ENCODE measurements at places on chromosomes 5 and 9.

GRCh38 chr9:88829276-88829675 lies 162.0 kb upstream of the S1PR3 start:
- no peak for DNase-seq

DNA sequence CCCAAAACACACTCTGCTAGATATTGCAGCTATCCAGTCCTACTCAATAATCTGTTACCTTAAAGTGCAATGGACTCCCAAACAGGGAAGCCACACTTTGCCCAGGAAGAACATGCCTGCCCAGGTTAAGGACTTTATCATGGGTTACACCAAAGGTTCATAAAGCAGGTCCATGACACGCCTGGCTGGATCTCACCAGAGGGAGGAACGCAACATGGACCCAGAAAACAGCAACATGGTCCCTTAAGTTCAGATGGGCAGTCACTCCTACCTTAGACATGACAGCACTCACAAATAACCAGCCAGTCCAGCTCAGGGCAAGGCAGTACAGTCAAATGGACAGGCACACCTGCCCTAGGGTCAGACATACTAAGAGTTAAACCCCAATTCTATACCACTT lies 3.8 kb downstream of the P4HA2 start:
- DNase-seq: no peak

GRCh38 chr5:124661317-124662141 lies 84.9 kb downstream of the ZNF608 start:
- peak; percentile 57 for DNase-seq

DNA sequence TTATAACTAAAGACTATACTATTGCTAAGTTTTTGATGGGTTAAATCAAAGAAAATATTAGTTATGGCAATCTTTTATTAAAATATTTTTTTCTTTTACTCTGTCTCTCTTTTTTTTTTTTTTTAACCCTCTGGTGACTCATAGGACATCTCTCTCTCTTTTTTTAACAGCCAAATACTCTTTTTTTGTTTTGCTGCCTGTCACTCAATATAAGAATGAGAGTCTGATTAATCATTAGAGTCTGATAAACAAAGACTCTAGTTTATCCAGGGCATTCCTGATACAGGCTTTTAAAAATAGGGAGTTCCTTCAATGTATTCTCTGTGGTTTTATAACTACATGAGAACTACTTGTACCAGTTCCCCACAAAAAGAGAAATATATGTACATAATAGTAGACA lies 77.3 kb downstream of the SLC38A9 start:
- DNase-seq: no peak

DNA sequence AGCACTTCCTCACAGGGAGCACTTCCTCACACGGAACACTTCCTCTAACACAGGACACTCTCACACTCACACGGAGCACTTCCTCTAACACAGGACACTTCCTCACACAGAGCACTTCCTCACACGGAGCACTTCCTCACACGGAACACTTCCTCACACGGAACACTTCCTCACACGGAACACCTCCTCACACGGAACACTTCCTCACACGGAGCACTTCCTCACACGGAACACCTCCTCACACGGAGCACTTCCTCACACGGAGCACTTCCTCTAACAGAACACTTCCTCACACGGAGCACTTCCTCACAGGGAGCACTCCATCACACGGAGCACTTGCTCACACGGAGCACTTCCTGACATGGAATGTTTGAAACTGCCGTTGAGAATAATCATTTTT lies 13.4 kb downstream of the POMT1 start:
- DNase-seq: no peak

DNA sequence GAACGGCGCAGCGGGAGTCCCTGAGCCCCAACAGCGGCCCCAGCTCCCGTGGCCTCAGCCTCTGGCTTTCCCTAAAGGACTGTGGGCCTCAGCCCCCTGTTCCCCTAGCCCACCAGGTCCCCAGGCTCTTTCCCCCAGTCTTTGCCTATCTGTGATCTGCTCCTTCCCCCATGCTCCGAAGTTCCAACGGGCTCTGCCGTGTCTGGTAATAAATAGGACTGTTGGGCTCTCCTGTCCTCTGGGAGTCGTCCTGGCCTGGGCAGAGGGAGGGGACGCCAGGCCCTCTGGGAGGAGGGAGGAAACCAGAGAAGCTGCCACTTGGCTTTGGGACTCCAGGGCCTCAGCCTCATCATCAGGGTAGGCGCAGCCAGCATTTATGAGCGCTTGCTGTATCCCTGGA lies 28.1 kb downstream of the ADGRD2 start:
- no peak for DNase-seq

- DNase-seq: no peak
Measured at GRCh38 chr9:112162621-112163413, 12.3 kb downstream of the SUSD1 start.

- DNase-seq: peak; percentile 9
Measured at GRCh38 chr5:169862391-169862811, 117.9 kb downstream of the INSYN2B start.

GRCh38 chr5:61886214-61886613 lies 419.8 kb upstream of the KIF2A start:
- DNase-seq: no peak

DNA sequence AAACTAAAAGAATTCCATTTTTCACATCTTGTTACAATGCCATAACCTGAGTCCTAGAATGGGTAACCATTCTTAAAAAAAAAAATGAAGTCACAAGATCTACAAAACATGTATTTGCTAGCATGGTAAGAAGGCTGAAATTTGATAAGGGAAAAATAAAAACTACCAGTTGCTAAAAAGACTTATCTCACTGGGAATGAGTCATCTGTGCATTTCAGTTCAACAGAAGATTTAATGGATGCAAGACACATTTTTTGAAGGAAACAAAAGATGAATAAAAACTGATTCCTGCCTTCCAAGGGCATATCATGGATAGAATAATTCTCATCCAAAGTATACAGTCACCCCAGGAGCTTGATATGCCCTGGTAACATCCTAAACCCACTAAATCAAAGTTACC lies 47.2 kb downstream of the SGTB start:
- no peak for DNase-seq

GRCh38 chr5:140570058-140570457 lies 5.4 kb downstream of the SLC35A4 start:
- no peak for DNase-seq

- DNase-seq: no peak
Measured at GRCh38 chr9:34375901-34376595, 650 bp downstream of the MYORG start.

DNA sequence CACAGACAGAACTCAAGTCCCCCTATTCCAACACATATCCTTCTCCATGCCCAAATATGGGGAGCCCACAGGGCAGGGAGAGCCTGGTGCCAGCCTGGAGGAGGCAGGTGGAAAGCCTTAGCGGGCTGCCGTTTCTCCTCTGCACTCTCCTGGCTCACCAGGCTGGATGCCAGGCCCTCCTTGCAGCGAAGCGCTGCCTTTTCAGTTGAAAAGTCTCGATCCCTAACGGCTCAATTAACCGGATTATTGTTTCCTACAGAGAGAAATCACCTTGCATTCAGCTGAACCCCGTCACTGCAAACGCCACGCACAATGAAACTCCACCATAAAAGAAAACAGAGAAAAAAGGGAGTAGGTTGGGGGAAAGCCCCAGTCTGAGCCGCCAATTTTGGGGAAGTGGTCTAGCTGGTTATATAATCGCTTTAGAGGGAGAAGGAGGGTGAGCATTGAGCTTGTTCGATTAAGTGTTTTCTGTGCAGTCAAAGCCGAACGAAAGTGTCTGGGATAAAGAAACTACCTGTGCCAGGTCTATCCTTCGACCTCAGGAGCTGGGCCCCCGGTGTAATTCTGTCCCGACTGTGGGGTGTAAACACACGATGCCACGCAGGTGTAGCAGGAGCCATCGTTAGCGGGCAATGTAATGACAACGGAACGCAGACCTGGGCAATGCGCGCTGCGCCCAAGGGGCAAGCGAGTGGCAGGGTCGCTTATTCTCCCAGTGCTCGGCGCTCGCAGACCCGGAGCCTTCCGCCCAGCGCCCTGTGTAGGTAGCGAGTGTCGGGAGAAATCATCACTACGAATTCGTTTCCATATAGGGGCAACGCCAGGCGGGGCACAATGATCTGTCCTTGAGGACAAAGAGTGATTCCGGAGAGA lies 3.8 kb downstream of the BARHL1 start:
- DNase-seq: no peak

- DNase-seq: no peak
Measured at GRCh38 chr9:135506327-135507103, 6.0 kb downstream of the MRPS2 start.

GRCh38 chr5:170481849-170482248 lies 22.0 kb upstream of the KCNIP1 start:
- DNase-seq: no peak

DNA sequence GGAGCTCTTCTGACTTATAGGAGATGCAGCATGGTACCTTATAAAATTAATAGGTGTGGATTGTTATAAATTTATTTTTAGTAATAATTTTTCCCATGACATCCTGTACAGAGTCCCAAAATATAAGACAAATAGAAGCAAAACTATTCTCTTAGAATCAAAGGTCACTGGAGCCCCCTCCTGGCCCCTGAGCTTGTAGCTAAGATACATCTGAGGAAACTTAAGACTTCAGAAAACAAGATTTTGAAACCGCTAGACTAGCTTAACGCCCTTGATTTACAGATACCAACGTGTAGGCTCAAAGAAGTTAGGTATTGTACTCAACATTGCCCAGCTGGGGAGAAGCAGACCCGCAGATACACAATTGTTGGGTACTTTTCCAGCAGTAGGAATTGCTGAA lies 45.7 kb upstream of the KCNN2 start:
- DNase-seq: no peak

GRCh38 chr5:15690611-15691010 lies 190.6 kb downstream of the FBXL7 start:
- peak; percentile 56 for DNase-seq

GRCh38 chr9:4799775-4800174 lies 7.0 kb downstream of the RCL1 start:
- no peak for DNase-seq

DNA sequence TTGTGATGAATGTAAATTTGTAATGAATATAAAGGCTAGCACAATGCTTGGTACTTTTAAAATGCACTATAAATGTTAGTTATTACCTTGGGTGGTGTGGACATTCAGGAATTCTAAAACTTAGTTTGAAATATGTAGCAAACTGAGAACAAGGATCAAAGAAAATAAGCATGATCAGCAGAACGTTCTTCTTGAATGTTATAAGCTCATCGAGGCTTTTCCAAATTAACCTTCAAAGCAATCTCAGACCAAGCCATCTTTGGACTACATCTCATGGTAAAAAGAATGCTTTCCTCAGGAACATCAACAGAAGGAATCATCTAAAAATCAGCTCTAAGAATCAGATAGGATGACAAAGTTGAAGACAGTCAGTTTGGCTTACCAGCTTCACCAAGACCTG lies 146.3 kb downstream of the SLIT3 start:
- DNase-seq: no peak

- peak; percentile 4 for DNase-seq
Measured at GRCh38 chr5:21236971-21237427, 1249.0 kb upstream of the CDH18 start.

- DNase-seq: no peak
Measured at GRCh38 chr5:52950686-52951085, 38.5 kb upstream of the ITGA2 start.

DNA sequence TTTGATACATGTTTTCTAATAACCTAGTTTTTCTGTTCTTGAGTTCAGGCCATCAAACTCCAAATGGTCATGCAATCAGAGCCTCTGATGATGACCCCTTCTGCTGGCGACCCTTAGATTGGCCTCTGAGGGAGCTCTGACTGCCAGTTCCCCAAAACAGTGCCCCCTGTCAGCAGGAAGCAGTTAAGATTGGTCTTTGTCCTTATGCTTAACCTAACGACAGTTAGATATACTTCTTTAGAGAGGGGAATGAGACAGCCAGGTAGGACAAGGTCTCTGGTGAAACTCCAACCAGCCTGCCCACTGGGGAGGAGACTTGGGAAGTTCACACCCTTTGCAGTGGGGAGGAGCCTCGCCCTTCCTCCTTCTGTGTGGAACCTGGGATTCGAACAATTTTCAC lies 390.4 kb upstream of the KIF2A start:
- no peak for DNase-seq

DNA sequence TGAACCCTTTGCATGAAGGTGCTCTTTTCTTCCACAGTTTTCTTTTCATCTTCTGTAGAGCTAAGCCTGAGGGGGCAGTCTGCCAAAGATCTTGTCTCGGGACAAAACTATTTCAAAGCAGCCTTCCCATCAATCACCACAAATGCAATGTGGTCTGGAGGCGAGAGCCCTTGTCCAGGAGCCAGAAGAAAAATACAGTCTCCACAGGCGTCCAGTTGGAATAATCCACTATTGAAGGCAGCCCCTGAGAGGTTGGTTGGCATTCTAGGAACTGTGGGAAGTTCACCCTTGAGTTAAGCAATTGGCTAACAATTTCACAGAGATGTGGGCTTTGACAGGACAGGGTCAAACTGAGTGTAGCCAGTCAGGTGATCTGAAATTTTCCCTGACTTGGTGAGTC lies 72.0 kb downstream of the SEMA6A start:
- peak; percentile 71 for DNase-seq

GRCh38 chr9:18459962-18460584 lies 13.9 kb upstream of the ADAMTSL1 start:
- DNase-seq: peak; percentile 87

- DNase-seq: no peak
Measured at GRCh38 chr5:32794086-32794485, 83.0 kb downstream of the NPR3 start.

- no peak for DNase-seq
Measured at GRCh38 chr5:158265346-158265745, 406.4 kb upstream of the CLINT1 start.

DNA sequence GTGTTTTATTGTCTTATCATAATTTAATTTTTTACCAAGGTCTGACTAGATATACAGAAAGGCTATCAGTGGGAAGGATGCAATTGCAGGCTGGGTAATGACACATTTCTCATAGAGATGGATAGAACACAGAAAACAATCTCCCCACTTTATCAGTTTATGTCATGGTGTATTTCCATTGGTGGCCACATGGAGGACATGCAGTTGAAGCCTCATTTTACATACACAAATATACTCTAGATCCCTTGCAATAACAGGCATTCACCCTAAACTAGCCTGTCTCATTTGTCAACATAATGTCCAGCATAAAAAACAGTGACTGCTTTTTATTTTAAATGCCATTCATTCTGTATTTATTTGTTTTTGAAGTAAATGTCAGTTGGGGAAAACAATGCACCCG lies 526.3 kb downstream of the GABRG2 start:
- no peak for DNase-seq

All from skeletal muscle cell (primary cell).